ENCODE measurements at places on chromosomes 7 and 10.

DNA sequence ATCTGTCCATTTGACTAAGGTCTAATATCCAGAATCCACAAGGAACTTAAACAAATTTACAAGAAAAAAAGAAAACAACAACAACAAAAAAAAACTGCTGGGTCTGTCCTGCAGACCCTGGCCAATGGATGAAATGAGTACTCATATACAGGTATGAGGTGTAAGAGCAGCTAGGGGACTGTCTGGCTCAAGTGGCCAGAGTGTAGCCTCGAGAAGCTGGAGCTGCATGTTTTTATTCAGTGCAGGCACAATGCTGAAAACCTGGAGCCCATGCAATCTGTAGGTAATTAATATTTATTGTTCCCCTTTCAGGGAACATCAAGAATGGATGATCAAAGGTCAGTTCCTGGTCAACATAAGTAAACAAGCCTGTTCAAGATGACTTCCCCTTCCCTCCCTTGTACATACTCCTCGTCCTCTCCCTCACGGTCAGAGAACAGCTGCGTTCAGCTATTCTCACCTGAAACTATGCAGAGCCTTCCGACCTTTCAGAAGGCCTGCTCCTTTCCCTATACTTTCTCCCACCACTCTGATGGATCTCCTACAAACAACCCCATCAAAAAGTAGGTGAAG, 15.5 kb downstream of the CYP2C19 start:
- no peak for DNase-seq

DNA sequence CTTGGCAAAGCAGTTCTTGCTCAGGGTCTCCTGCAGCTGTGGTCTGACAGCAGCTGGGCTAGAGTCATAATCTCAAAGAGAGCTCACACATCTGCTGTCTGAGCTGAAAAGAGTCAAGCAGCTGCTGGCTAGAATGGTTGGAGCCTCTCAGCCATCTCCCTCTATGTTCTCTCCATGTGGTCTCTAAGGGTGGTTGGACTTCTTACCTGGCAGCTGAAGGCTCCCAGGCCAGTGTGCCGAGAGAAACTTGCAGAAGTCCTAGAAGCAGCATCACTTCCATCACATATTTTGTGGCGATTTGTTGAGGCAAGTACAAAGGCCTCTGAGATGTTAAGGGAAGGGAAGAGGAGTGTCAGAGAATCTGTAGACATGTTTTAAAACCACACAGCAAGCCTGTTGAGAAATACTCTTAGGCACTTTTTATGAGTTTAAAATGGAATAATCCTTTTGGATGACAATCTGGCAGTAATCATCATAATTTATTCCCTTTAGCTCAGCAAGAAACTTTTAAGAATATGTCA, 93.2 kb downstream of the REEP3 start:
- no peak for DNase-seq

DNA sequence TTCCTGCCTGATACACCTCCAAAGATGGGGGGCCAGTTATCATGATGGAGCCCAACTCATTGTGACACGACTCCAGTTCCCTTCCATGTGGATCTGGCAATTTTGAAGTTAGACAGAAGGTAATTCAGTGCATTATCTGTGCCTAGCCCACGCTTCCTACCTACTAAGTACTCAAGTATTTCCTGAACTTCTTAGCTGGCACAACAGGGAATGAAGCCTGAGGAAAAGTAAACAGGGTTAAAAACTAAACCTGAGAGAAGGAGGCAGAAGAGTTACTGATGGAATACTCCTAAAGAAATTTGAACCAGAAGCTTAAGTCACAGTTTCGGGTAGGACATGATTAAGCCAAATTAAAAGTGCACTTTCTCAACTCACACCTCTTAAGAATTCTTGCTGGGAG, 1.1 kb upstream of the SEC31B start:
- no peak for DNase-seq

DNA sequence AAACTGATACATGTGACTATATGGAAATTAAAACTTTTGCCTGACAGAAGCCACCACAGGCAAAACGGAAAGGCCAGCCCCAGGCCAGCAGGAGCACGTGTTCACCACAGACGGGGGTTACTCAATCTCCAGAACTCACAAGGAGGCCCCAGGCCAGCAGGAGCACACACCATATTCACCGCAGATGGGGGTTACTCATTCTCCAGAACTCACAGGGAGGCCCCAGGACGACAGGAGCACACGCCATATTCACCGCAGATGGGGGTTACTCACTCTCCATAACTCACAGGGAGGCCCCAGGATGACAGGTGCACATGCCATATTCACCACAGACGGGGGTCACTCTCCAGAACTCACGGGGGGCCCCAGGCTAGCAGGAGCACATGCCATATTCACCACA, 61.5 kb downstream of the NKX6-2 start:
- DNase-seq: no peak

- DNase-seq: no peak
These were observed 53.4 kb upstream of the CYP2C18 start for GRCh38 chr10:94630017-94630688.

GRCh38 chr7:141227454-141227853, 153.6 kb downstream of the TMEM178B start:
- no peak for DNase-seq

DNA sequence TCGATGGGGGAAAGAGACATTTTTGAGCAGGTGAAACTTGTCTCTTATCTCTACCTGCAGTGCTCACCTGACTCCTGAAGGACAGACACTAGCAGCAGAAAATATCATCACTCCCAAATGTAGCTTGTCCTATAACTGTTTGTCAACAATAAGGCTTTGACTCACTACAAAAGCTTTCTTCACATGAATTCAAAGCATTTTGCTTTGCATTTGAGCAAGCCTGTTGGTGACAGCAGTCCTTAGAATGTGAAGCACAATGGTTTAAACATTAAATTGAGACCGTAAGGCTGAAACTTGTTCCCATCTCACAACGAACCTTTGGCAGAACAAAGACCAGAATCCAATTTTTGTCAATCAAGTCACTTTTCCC, 30.6 kb upstream of the ZNRF2 start:
- no peak for DNase-seq

DNA sequence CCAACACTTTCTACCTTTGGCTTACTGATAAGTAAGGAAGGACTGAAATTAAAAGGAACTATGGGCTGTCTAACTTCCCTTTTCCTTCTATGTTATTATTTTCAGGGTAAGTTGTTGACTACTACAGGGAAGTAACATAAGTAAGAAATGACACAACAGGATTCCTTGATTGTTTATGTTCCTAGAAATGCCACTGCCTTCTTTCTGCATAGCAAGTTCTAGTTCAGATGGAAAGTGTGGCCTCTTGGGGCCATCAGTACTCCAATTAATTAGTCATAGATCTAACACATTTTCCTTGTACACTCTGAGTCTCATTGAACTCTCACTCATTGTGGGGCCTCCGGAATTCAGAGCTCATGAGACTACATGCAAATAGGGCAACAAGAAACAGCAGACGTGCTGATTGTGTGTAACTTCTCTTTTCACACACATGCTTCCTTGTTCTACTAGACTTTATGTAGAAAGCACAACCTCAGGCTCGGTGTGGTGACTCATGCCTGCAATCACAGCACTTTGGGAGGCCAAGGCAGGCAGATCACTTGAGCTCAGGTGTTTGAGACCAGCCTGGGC, 35.3 kb upstream of the HIBADH start:
- DNase-seq: peak; percentile 91

- DNase-seq: no peak
These were observed 57.6 kb downstream of the RNLS start for GRCh38 chr10:88525371-88526069.

DNA sequence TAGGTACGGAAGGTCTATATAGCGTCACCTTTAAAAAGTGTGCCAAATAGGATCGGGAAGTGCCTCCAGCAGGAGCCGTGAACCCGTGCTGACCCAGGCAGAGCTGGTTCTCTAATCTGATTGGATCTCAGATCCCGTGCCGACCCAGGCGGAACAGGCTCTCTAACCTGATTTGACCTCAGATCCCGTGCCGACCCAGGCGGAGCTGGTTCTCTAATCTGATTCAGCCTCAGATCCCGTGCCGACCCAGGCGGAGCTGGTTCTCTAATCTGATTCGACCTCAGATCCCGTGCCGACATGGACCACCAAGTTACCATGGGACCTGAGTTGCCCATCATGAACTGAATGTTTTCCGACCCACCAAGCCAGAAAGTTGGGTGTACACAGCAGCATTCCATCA, 463.9 kb downstream of the PTPRN2 start:
- no peak for DNase-seq

- no peak for DNase-seq
These were observed 572.1 kb upstream of the GALNT17 start for GRCh38 chr7:70559815-70560214.

DNA sequence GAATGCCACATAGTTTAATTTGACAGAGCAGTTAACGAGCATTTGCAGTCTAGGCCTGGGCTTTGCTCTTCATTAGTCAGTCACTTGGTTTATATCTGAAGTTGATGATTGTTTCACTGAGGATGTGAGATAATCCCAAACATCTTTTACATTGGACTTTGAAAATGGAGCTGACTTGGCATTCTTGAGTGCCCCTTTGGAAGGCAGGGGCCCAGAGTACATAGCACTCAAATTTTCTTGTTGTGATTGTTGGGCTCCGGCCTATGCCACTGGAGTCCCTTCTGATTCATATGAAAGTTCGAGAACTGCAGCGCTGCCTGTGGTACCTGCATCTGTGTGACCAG, 21.9 kb downstream of the DNAJB6 start:
- no peak for DNase-seq

DNA sequence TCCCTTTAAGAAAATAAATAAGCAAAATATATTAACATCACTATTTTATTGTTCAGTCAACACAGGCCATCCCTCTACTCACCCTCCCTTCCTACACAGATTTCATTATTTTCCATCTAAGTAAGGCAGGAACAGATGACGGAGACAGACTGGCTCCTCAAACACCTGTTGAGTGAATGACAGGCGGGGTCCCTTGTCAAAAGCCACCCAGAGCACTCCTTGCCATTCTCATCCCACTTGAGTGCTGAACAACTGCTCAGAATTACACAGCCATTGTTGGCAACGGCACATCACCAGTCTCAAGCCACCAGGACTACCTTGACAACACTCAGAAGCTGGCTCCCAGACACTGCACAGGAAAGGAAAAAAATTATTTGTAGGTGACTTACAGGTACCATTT, 3.3 kb downstream of the GRB10 start:
- no peak for DNase-seq

- DNase-seq: no peak
These were observed 147.5 kb downstream of the RAB11FIP2 start for GRCh38 chr10:117899181-117899683.

- no peak for DNase-seq
These were observed 30.7 kb upstream of the TTYH3 start for GRCh38 chr7:2601065-2601464.

DNA sequence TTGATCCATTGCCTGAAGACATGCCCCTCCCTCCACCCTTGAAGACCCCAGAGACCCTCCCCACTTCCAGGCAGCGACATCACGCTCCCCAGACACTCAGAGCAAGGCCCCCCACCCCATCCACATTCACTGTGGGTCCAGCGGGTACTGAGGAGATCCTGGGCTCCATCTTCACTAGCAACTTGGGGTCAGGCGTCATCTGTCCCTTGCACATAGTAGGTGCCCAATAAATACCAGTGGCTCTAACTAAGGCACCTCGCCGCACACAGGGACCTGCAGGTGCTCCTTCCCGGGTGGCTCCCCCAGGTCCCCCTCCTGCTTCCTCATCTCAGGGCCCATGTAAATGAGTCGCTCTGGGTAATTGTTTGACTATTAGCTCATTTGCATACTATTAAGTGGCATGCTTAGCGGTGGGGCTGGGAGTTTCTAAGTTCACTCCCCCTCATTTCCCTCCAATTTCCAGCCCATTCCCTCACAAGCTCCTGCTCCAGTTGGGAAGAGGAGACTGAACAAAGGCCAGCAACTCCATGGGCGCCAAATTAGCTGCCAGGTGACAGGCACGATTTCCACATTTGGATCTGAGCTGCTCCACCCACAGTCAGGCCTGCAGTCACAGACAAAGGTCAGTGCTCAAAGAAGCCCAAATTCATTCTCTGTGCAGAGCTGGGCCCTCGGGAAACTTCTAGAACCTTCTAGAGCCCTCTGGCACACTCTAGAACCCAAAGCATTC, 29.7 kb downstream of the EBF3 start:
- no peak for DNase-seq

All from CD14-positive monocyte (primary cell).